ENCODE measurements at places on chromosomes 5 and 9.

- DNase-seq = no peak
These were observed 13.1 kb downstream of the TLN1 start for GRCh38 chr9:35718721-35719511.

GRCh38 chr5:178322736-178323540 lies 90.3 kb upstream of the PHYKPL start:
- no peak for DNase-seq

DNA sequence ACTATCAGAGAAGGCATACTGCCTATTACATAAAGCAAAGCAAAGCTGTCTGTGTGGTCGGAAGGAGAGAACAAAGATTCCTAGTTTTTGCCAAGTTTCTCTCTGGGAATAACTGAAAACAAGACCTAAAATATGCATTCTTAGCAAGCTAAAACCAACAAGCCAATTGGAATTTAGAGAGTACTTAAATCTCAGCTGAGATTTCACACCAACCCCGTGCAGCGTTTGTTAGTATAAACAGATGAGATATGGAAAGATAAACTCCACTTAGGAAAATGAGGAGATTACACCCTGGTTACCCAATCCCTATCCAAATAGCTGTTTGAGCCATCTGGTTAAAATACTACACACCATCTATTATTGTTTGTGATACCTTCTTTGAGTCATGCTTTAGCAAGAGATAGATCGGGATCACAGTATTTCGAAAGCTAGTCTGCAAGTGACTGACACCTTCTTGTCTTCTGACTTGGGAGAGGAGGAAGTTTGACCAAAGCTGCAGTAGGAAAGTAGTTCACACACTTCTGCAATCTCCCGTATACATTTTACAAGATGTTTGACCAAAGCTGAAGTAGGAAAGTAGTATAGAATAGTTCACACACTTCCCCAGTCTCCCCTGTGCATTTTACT lies 18.2 kb downstream of the FAF2 start:
- DNase-seq = no peak

DNA sequence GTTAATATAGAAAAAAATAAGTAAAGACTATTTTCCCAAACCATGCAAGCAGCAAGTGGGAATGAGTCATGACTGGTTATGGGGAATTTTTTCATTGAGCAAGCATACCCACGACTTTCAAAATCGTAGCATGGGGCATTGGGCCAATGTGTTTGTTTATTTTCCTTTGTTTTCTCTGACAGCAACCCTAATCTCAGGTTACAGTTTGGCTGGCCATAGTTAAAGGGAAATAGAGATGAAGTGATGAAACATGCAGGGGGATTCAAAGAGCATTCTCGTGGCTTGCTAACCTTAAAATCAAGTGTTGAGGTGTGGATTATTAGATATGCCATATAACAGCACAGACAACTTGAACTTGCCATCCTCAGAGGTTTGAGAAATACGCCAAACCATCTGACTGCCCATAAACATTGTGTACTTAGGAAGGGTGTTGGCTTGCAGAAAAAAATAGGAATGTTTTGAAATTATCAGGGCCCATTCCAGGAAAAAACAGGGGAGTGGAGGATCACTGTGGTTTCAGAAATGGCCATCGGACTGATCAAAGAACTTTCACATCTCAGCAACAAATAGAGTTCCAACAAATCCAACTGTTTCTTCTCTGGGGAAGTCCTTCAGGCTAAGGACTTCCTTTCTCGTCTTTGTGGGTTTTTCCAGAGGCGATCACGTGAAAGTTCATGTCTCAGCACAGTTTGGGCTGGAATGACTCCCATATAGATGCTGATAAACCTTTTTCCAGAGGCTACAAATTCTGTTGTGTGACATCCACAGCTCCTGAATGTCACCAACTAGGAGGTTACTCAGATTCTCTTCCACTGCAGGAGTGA lies 259.1 kb downstream of the SYK start:
- DNase-seq = no peak

- no peak for DNase-seq
These were observed 24.6 kb downstream of the SLC31A1 start for GRCh38 chr9:113245894-113246293.

DNA sequence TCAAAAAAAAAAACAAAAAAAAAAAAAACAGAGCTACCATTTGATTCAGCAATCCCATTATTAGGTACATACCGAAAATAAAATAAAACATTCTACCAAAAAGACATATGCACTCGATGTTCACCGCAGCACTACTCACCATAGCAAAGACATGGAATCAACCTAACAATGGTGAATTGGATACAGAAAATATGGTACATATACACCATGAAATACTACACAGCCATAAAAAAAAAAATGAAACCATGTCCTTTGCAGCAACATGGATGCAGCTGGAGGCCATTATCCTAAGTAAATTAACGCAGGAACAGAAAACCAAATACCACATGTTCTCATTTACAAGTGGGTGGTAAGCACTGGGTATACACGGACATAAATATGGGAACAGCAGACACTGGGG lies 21.3 kb downstream of the MRPS27 start:
- DNase-seq = no peak

- no peak for DNase-seq
These were observed 9.4 kb downstream of the SLC27A4 start for GRCh38 chr9:128349772-128350171.

GRCh38 chr5:6759983-6760382 lies 46.8 kb downstream of the TENT4A start:
- no peak for DNase-seq

GRCh38 chr5:170310256-170310926 lies 12.8 kb upstream of the LCP2 start:
- no peak for DNase-seq

DNA sequence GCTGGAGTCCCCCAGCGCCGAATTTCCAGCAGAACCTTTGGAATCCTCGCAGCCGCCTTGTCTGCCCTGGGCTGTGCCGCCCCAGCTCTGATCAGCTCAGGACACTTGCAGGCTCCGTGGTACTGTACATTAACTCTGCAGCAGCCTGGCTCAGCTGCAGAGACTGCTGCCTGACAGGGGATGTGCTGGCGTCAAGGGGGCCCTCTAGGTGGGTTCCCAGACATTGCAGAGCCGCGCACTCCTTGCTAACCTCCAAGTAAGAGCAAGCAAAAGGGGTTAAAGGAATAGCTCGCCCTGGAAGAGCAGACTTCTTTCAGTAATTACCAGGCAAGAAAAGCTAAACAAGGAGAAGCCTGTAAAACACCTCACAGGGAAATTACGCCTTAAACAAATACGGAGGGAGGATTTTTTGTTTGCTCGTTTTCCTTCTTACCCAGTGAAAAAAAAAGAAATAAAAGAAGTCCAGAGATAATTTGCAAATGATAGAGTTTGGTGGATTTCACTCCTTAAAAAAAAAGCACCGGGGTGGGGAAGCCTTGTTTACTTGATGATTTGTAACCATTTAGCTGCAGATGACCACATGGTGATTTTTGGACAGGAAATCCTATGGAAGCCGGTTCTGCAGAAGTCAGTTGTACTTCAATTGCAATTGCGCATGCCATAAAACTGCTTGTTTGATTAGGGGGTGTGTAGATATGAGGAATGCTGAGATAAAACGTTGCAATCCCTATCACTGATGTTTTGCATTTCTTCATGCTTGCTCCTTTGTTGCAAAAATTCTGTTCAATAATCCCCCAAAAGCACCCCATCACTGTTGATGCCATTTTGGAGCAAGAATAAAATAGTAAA lies 305.8 kb downstream of the PDE4D start:
- DNase-seq = no peak

DNA sequence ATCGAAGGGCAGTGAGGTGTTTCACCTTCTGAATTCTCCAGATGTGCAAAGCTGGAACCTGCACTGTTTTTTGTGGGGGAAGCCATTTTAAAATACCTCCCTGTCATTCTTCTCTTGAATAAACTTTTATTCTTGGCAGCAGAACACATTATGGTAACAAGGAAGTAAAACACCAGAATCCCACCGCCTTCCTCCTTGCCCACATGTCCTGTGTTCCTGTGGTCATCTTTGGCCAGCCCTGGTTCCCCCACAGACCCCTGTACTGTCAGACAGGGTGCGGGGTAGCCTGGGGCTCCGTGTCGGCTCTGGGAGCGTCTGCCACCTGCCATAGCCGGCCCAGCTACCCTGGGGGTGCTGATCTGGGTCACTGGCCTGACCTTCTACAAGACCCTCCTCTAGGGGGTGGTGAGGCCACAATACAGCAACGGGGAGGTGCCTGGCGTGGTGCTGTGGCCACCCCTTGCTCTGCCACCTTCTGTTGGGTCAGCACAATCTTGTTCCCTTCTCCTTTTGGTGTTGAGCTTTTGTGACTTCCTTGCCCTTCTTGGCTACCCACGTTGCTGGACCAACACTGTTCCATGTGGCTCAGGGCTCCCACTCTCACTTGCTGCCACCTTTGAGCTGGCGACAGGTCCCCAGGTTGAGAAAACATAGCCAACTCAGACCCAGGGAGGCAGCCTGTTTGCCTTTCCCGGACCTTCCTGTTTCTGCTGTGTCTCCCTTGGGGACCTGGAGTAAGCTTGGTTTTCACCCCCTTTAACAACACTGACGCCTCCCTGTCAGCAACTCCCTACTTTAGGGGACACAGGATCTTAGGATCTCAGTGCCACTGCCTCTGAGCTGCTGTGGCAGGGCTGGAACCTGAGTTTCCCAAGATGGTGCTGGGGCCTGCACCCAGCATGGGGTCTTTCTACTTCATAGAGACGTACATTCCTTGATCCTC lies 4.8 kb downstream of the WNK2 start:
- no peak for DNase-seq

DNA sequence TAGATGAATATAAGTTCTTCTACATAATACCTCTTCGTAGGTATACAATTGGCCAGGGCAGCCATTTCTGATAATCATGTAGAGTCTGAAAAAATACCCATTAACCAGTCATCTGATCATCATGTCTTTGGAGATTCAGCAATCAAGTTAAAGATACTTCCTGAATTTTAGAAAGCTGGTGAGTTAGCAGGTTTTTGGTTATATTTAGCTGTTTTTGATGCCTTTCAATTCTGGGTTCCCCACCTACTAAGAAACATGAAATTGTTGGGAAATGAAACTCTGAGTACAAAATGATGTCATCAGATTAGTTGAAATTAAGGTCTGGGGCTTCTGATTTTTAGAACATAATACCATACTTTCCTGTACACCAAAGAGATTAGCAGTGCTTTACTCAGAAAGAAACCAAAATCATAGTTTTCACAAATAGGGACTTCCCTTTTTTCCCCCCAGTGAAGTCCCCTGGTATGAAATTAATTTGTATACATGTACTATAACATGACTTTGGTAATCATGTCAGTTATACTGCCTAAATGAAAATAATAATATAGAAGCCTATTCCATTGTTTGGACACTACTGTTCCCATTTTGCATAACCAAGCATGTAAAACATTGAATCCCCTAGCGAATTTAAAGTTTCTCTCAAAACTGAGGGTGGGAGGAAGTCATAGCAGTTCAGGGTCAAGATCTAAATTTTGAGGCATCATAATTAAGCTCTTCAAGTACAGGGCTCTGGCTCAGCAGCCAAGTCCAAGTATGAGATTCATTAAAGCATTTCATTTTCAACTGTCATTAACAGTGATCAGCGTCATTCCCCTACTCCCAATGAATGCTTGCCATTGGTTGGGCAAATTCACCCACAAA lies 17.9 kb downstream of the PRLR start:
- no peak for DNase-seq

- no peak for DNase-seq
These were observed 657.5 kb upstream of the DMAC1 start for GRCh38 chr9:8457055-8457454.

GRCh38 chr9:21684831-21685362 lies 117.5 kb upstream of the MTAP start:
- DNase-seq = peak; percentile 64

DNA sequence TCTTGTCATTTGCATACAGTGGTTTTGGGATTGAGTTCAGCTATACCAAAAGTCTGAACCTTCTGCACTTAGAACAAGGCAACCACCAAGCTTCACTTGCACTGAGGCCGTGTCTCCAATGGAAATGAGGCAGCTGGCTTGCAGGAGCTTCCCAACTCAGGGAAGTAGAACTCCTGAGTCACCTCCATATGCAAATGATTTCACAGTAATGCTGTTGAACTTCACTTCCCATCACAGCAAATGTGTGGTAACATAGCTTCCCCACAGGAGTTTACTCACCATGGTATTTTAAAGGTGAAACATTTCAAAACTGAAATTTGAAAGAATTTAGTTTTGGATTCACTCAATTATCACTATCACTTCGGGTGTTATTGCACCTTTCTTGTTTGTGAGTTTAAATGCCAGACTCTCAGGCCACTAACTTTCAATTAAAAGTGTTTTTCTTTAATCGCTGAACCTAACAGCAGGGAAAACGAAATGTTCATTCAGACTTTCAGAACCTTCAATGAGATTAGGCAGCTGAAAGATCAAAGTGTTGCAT lies 9.0 kb downstream of the CD274 start:
- DNase-seq = peak; percentile 24

DNA sequence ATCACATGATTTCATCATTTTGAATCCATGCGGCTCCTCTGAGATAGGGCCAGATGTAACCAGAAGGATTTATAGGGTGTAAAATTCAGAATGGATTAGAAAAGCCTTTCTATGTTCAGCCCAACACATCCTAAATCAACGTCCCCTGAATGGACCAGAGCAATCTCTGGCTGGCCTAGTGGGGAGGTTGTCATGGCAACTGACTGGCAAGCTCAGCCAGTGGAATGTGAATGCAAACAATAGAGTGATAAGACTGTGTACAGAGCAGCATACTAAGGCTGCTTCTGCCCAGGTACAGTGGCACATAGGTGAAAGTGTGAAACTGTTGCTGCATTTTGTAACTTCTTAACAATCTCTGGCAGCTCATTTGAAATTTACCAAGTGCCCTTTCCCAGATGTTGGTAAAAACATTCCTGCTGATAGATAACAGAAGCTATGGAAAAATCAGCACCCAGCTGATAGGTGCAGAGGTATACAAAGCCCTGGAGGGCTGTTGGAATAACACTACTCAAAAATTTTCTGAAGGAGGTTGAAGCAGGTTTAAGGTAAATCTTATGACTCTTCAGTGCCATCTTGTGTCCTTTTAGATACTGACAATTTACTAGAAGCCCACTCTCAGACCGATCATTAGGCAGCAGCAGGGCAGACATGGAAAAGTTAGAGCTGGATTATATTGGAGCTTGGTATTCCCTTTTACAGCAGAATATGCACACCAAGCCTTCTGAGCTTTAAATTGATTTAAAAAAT lies 267.2 kb downstream of the RAB3C start:
- no peak for DNase-seq

GRCh38 chr5:21646469-21646868 lies 1206.7 kb downstream of the CDH12 start:
- DNase-seq = no peak

DNA sequence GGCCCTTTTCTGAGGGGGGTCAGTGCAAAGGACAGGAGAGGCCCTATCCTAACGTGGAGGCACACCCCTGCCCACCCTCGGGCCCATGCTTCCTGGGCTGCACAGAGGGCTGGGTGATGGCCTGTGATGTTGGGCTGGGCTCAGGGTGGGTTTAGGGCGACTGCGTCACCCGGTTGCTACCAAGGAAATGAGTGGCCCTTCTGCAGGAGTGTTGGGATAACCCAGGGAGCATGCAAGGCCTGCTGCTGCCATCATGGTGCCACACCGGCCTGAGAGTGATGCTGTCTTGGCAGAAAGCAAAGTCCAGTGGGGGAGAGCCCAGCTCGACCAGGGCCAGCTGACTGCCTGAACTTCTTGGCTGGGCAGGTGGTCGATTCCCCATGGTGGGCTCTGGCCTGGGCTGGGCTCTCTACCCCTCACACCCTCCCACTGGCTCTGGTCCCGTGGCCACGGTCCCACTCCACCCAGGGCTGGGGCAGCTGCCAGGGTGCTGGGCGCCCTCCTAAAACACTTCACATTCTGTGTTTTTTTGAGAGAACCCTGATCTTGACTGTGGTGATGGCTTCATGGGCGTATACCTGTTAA lies 21.5 kb upstream of the MRNIP start:
- DNase-seq = no peak

Data from stimulated activated naive CD8-positive, alpha-beta T cell treated with anti-CD3 and anti-CD28 coated beads, Interleukin-15, Interleukin-2, amounts not matched to agents 100 U/mL and 50 U/mL, for 24 hours (primary cell).